ENCODE measurements at places on chromosomes 13 and 19. TPM values are rescaled to one million over a fixed set of nuclear protein-coding genes. Genes with fewer than 3 reads are reported as not detected.

SIGLEC12 gene
- not detected for total RNA-seq

PSG1 gene
- not detected for total RNA-seq

BLVRB gene
- 117 TPM for total RNA-seq

CC2D1A gene
- 20.0 TPM for total RNA-seq

CBY2 gene
- total RNA-seq = not detected

MAP4K1 gene
- total RNA-seq = 1.3 TPM

EBI3 gene
- total RNA-seq = 0.51 TPM

DDA1 gene
- total RNA-seq = 27.4 TPM

KLK3 gene
- total RNA-seq = not detected

PPM1N gene
- total RNA-seq = 0.75 TPM

LHB gene
- not detected for total RNA-seq

NAPSA gene
- total RNA-seq = 0.40 TPM

- DNase-seq = no peak
Measured at GRCh38 chr13:88104576-88104975, 433.4 kb downstream of the SLITRK5 start.

DNA sequence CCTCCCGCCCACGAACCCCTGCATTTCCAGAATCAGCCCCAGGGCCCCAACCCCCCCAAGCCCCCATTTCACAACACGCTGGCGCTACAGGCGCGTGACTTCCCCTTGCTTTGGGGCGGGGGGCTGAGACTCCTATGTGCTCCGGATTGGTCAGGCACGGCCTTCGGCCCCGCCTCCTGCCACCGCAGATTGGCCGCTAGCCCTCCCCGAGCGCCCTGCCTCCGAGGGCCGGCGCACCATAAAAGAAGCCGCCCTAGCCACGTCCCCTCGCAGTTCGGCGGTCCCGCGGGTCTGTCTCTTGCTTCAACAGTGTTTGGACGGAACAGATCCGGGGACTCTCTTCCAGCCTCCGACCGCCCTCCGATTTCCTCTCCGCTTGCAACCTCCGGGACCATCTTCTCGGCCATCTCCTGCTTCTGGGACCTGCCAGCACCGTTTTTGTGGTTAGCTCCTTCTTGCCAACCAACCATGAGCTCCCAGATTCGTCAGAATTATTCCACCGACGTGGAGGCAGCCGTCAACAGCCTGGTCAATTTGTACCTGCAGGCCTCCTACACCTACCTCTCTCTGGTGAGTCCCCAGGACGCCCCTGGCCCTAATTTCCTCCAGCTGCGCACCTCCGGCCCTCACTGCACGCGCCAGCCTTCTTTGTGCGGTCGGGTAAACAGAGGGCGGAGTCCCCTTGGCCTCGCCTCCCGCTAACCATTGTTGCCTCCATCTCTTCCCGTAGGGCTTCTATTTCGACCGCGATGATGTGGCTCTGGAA lies at the start of gene FTL:
Gene FTL, plus strand, starts transcription at position 270 of the 766 bp plus-strand sequence. Its CDS starts 199 bp downstream, at position 469.
- DNase-seq = peak; percentile 99

DNA sequence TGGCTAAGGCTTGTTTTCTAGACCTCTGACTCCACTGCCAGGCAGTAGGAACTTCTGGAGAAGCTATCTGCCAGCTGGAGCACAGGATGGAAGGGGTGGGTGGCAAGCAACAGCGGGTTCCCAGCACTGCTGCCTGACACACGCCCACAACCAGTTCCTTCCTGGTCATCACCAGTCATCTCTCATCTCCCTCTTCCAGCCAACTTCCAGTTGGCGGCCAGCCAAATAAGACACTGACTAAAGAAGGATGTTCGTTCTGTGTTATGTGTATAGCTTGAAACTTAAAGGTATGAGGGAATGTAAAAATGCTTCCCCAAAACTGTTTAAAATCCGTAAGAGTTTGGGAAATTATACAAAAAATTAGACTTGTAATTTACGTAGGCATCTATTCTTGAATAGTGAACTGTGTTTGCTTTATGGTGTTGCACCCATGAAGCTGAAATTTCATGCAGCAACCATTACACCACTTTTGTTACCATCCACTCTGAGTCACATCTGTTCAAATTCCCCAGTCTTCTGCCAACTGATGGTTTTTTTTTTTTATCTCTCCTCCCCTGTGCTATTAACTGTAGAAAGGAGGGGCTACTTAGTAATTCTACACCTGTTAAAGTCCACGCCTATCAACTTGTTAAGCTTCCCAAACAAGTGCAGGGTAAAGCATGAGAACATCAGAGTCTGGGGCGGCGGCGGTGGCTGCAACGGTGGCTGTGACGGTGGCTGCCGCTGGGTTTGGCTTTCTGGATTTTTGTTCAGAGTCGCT lies 86.2 kb upstream of the FRY start:
- DNase-seq = peak; percentile 81

DNA sequence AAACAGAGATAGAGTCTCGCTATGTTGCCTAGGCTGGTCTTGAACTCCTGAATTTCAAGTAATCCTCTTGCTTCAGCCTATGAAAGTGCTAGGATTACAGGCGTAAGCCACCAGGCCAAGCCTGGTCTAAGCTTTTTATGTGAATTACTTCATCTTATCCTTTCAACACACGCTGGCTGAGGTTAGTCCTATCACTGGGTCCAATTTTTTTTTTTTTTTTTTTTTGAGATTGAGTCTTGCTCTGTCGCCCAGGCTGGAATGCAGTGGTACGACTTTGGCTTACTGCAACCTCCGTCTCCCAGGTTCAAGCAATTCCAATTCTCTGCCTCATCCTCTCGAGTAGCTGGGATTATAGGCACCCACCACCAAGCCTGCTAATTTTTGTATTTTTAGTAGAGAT lies 10.4 kb downstream of the MYO1F start:
- DNase-seq = no peak

DNA sequence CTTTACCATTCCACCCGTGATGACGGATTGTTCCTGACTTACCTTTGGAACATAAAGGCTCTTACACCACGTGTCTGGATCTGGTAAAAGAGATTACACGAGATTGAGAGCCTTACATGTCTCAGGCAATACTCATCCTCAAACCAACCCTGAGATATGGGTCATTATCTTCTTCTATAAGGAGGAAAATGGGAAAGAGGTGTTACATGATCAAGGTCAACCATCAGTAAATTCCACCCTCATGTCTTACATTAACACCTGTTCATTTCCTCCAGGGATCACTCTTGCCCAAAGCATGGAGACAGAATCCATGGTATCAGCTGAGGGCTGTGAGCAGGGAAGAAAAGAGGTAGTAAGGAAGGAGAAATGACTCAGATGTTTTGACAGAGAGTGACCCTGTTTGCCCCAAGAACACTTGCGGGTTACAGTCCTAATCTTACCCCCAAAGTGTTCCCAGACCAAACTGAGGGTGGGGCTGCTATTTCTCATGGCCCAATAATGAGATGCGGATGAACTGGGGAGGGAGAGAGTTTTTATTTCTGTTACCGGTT lies 19.6 kb downstream of the LILRB4 start:
- no peak for DNase-seq

GRCh38 chr19:16366433-16367260 lies 42.0 kb downstream of the KLF2 start:
- peak; percentile 32 for DNase-seq

- no peak for DNase-seq
Measured at GRCh38 chr19:2170987-2171348, 7.2 kb downstream of the DOT1L start.

DNA sequence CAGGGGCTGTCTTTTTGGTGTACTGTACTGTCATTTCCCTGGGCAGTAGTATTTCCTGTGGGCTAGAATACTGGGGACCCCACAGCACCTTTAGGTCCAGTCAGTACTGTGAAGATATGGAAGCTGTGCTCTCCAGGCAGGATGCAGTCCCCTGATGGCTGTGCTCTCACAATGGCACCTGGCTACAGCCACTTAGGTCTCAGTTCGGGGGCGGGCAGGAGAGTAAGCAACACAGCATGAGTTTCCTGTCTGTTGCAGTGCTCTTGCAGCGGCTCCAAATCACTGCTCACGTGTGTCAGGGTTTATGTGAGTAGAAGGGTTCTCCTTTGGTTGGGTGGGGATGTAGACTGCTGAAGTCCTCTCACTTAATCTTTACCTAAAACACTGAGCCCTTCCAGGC lies 810.4 kb downstream of the DACH1 start:
- DNase-seq = no peak

- no peak for DNase-seq
Measured at GRCh38 chr19:39684267-39684666, 20.0 kb upstream of the LGALS14 start.

- DNase-seq = no peak
Measured at GRCh38 chr13:21231426-21231940, 55.0 kb downstream of the MRPL57 start.

- DNase-seq = no peak
Measured at GRCh38 chr13:26042785-26043184, 9.0 kb downstream of the SHISA2 start.

DNA sequence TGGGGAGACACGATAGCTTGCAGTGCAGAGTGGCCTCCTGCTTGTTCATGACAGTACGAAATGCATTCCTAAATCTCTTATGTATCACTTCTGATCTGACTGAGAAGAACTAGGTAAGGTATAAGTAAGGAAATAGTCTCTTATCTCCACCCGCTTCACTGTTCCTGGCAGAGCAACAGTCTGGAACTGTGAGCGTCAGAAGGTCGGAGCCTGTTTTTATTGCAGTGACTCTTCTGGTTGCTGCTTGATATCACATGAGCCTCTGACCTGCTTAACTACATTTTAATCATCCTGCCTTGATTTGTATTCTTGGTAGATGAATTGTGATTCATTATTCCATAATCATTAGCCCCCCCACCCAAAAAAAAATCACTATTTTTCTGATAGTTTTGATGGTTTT lies 69.0 kb downstream of the COL4A2 start:
- DNase-seq = no peak

DNA sequence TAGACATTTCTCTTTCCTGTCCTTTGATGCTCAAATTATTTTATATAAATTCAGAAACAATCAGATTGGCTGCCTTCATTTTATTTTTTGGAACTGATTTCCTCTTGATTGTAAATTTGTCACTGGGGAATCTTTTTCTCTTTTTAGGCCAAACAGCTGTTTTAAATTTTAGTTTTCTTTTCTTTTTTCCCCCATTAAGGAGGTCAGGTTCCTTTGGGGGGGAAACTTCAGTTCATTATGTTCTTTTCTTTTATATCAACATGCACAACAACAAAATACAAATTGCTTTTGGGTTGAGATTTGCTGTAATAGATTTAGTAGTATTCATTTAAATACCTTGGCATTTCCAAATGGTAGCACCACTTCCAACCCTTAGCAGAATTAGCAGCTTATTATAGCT lies 264.8 kb upstream of the SPRY2 start:
- no peak for DNase-seq

DNA sequence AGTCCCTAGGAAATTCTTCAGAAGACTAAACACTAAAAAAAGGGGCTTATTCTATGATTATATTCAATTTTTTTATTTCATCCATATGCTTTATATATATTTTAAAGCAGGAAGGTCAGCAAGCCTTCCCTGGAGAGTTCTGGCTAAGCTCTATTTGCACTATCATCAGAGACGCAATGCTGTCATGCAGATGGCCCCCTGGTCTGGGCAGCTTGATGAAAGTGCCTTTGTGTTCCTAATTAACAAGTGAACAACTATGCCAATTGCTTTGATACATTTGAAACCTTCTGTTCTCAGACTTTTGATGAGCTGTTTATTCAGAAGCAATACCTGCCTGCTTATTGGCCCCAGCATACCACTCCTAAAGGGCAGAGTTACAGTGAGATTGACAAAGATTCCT lies 1344.6 kb downstream of the OLFM4 start:
- no peak for DNase-seq

GRCh38 chr19:45475537-45476291 lies 7.9 kb downstream of the FOSB start:
- DNase-seq = no peak

DNA sequence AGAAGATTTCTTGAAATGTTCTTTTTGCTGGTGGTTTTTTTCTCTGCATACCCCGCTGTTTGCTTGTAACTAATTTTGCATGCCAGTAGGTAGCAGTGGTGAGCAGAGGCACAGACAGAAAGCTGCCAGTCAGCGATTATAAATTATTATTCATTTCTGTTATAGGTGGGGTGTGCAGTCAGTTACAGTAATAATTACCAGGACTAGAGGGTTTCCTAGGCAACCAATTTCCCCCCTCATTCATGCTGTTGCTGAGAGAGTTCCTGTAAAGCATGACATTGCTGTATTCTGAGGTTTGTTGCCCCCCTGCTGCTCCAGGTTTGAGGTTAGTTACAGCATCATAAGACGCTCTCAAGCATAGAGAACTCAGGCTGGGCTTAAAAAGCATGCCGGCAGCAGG lies 104.5 kb downstream of the URI1 start:
- no peak for DNase-seq

- DNase-seq = no peak
Measured at GRCh38 chr19:6807291-6807690, 34.8 kb downstream of the VAV1 start.

DNA sequence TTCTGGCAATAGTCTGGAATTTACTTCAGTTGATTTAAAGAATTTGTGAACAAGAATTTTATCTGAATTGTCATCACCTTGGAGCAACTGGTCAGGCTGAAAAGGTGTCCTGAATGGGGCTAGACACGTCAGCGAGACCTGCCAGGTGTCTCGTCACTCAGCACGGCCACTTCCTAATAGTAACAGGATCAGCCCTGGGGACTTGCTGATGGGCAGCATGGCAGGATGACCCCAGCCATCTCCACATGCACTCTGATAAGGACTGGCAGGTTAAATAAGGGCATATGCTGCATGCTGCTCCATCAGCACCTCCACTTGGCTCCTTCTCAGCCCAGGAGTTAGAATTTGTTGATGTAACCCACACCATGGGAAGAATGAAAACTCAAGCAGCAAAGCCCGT lies 224.2 kb downstream of the FOXO1 start:
- DNase-seq = peak; percentile 75

DNA sequence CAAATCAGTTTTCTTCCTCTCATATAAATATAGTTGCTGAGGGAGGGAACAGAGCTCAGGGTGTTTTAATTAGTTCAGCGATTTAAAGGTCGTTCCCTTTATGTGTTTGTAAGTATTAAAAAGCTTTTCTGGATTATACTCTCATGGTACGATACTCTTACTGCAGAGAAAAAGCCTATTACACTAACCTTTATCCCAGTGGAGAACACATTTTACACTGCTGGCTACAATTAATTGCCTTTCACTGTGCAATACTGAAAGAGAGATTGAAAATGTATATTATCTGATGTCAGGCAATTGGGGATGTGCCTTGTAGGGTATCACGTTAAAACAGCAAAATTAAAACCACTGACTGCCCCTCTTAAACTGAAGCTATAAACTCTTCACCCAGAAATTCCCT lies 526.9 kb upstream of the SGCG start:
- no peak for DNase-seq

GRCh38 chr19:4523306-4524110 lies 5.2 kb upstream of the PLIN4 start:
- DNase-seq = peak; percentile 76

- DNase-seq = no peak
Measured at GRCh38 chr19:14616407-14616806, 33.5 kb downstream of the CLEC17A start.

DNA sequence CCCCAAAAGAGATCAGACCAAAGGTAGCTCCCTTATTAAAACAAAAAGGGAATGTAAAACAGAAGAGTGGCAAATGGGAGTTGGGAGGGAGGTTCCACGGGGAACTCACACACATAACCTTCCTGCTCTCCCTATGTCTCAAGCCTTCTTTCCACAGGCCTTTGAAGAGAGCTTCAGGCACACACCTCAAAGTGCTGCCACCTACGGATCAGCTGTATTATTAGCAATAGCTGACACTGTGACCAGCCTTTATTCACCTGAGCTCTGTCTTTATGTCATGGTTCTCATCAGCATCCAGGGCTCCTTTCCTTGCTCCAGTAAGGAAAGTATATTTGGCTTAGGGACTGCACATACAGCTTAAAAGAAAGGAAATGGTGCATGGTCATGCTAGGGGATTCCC lies 11.3 kb downstream of the ZNF571 start:
- no peak for DNase-seq
